ENCODE measurements at places on chromosomes 7 and 10.

DNA sequence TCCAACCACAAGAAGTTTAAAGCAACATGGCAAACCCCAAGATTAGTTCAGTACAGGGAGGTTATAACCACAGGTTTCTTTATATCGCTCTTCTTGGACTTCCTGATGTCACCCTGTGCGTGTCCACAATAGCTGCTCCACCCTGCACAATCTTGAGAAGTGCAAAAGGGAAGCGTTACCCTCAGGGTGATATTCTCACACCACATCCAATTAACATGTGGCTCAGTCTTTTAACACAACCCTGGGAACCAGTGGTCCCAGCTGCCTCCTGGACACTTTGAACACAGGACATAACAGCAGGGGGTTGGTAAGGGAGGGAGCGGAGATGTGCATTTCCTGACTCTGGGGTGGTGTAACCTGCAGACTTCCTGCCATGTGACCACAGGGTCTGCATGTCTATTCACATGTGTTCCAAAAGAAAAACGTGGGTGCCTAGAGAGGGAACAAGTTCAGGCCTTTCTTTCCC lies 64.6 kb downstream of the GSAP start:
- DNase-seq: no peak

GRCh38 chr7:50470250-50471163 lies 20.4 kb upstream of the FIGNL1 start:
- no peak for DNase-seq

DNA sequence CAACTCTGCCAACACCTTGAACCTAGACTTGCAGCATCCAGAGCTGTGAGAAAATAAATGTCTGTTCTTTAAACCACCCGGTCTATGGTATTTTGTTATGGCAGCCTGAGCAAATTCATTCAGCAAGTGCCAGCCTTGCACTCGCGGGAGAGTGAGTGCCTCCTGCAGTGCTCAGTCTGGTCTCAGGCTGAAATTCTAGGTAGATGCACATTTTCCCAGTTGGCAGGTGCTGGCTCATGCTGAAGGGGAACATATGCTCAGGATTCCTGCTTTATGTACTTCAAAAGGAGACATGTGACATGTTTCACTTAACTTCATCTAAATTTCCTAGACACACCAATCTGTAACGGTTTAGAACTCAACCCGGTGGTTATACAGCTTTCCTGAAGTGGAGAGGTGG lies 170.8 kb downstream of the MGMT start:
- no peak for DNase-seq

GRCh38 chr7:36750451-36750850 lies 26.2 kb upstream of the AOAH start:
- DNase-seq: no peak

DNA sequence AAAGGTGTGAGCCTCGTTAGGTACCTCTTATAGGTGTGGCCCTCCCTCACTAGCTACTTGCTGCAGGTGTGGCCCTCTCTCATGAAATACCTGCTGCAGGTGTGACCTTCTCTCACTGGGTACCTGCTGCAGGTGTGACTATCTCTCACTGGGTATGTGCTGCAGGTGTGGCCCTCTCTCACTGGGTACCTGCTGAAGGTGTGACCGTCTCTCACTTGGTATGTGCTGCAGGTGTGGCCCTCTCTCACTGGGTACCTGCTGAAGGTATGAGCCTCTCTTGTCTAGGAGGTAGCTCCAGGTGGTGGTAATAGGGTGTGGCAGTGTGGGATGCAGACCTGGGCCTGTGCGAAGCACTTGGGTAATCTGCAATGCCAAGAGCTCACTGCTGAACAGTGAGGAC lies 170.7 kb upstream of the PLPP4 start:
- no peak for DNase-seq

DNA sequence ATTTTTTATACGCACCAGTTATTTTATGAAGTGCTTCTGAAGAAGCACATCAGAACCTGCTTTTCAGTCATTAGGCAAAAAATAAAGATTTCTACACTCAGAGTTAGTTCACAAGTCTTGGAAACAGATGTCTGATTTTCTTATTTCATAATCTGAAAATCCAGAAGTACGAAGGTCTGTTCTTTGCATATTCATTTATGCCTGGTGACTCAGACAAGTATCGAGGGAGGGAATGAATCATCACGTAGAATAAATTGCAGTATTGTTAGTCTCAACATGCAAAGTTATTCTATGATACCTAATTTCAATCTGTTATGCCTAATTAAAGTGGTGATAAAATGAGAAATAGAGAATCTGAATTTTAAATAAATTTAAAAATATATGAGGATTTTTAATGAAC lies 113.6 kb upstream of the SEM1 start:
- no peak for DNase-seq

DNA sequence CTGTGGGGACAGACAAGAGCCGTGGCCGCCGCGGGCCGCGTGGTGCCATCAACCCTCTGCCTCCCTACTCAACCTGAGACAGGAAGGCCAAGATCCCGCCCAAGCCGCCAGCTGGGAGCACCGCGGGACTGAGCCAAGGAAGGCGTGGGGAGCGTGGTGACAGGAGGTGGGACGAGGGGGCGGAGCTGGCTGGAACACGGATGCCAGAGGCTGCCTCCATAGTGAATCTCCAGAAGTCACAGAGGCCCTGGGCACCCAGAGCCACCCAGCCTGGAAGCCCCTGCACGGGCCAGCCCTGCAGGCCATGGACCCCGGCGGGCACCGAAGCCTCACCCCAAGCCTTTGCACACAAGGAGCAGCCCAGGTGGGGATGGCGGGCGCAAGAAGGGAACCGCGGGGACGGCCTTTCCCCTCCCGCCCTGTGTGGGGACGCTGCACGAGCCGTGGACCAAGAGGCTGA lies 18.1 kb upstream of the DPYSL4 start:
- DNase-seq: no peak

DNA sequence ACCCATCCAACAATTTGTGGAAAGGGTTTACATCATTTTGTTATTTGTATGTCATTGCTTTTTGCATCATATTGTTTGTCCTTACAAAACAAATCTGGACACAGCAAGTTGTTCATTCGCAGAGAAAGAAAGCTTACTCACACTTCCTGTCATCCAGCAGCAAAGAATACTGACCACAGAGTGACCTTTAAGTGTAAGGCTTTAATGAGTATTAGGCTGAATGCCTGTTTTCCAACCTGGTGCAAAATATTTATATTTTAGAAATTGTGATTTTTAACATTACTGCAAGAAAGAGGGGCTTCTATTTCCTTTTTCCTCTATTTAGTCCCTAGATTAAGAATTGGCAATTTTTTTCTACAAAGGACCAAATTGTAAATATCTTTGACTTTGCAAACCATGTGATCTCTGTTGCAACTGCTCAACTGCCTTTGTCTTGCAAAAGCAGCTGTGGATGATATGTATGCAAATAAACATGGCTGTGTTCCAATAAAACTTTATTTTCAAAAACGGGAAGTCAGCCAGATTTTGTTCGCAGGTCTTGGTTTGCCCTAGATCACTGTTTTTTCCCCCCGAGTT lies 27.8 kb upstream of the ITGB1 start:
- no peak for DNase-seq

GRCh38 chr7:82605247-82605864 lies 161.8 kb upstream of the CACNA2D1 start:
- no peak for DNase-seq

- DNase-seq: no peak
These were observed 325.6 kb upstream of the KAT6B start for GRCh38 chr10:74500816-74501215.

- no peak for DNase-seq
These were observed 270.6 kb downstream of the TRIL start for GRCh38 chr7:28687537-28687936.

GRCh38 chr10:126369125-126369710 lies 19.1 kb downstream of the ADAM12 start:
- DNase-seq: no peak

DNA sequence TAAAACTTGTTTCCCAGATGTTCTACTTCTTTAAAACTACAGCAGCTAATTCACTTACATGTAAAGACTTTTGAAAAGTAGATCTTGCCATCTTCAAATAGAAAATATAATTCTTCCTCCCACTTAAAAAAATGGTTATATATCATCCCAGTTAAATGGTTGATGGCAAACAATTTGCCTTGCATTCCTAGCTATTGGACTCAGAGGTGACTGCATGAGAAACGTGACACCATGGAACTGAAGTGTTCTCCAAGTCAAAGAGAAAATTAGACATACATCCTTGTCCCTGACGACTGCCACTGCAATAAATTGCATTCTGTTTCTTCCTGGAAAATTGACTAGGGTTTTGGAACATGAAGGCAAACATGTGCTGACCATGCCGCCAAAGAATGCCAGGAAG lies 95.0 kb upstream of the POM121L12 start:
- no peak for DNase-seq

DNA sequence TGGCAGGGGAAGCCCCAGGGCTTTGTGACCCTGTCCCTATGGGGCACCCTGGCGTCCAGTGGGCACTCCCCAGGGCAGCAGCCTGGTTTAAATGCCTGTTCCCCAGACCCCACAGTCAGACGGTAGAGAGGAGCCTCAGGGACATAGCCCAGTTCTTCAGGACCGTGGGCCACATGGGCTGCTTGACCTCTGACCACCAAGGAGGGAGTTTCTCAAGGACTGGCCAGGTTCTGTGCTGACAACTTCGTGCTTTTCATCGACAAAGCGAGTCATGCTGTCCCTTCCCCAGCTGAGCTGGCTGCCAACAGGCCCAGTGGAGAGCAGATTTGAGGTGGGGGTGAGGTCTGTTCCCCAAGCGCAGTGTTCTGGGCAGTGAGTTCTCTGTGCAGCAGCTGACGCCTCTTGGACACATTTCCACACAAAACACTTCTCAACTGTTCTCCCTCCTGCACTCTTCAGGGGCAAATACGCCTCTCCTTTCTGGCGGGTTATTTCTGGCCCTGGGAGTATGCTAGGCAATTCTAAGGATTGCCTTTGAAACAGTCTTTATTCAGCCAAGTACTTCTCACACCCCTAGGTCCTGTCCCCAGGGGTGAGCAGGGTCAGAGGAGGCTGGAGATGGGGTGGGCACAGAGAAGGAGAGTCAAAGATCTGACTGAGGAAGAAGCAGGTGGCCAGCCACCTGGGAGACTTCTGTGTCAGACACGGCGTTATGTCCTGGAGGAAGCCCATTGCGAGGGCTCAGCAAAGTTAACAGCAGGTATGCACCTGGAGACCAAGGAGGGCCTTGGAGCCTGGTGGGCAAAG lies 57.3 kb upstream of the CAMK2B start:
- peak; percentile 35 for DNase-seq

DNA sequence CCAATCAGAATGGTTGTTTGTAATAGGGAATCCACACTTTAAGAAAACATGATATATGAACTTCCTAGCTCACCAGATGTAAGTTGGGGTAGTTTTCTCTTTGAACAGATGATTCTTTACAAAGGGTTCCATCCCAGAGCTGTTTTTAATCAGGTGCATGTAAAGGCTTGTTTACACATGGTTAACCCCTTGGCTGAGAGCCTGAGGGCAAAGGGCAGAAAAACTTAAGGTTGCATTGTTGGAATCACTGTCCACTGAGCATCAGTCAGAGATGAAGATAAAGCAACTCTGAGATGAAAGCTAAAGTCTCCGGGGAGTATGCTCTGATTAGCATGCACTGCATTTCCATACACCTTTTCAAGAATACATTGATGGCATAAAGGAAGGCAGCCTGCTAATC lies 518.2 kb downstream of the SORCS3 start:
- DNase-seq: no peak

DNA sequence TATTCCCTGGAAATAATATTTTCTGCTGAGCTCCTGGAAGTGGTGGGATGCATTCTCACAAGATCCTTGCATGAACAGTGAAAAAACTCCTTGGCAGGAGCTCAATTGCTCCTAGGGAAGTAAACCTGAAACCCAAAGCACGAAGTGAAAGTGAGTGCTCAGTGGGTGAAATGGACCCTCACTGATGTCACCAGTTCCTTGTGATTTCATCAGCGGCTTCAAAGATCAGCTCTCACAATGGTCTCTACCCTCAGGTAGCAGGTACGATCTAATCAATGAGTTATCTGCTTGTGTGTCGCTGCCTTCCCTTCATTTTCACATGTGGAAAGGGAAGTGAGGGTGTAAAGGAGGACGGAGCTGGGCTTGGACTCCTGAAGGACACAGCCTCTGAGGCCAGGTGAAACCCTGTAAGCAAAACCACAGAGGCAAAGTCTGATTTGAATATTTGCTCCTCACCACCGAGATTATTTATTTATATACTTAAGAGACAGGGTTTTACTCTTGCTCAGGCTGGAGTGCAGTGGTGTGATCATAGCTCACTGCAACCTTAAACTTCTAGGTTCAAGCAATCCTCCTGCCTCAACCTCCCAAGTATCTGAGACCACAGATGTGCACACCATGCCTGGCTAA lies 255.4 kb upstream of the LYZL1 start:
- no peak for DNase-seq

DNA sequence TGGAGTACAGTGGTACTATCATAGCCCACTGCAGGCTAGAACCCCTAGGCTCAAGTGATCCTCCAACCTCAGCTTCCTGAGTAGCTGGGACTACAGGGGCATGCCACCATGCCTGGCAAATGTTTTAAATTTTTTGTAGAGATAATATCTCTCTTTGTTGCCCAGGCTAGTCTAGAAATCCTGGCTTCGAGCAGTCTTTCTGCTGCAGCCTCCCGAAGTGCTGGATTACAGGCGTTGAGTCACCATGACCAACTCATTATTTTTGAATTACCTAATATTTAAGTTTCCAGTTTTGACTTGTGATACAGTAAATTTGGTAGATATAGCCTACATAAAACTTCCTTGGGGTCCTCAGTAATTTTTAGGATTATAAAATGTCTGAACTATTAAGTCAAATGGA lies 74.1 kb downstream of the RUNDC3B start:
- no peak for DNase-seq

DNA sequence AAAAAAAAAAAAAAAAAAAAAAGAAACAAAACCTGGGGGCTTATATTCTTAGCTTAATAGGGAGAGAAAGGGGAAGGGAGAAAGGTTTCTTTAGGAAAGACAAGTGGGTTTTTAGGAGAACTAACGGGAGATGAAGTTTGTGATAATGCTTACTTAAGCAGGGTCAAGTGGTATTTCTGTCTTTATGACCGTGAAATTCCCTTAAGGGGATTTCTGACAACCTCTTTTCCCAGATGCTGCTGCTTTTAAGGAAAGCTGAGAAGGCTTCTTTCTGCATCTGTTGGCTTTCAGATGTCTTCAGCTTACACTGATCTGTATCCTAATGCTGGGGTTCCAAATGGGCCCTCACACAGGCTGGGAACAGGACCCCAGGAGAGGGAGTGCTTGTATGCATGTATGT lies 42.6 kb downstream of the ADAMTS14 start:
- no peak for DNase-seq

GRCh38 chr7:114026486-114027089 lies 107.8 kb upstream of the PPP1R3A start:
- no peak for DNase-seq

Data from anterior cingulate cortex (tissue), 58 donors.